ENCODE measurements at places on chromosomes 6 and 20. TPM values are rescaled to one million over a fixed set of nuclear protein-coding genes. Genes with fewer than 3 reads are reported as not detected.

GRCh38 chr20:54173653-54174456 is at the start of gene CYP24A1:
Gene CYP24A1 (minus strand): TSS chr20:54173986. CDS start chr20:54173579, 407 bp downstream.
- DNase-seq: peak; percentile 45

- no peak for DNase-seq
These were observed 7.5 kb upstream of the CCDC28A start for GRCh38 chr6:138765896-138766655.

DNA sequence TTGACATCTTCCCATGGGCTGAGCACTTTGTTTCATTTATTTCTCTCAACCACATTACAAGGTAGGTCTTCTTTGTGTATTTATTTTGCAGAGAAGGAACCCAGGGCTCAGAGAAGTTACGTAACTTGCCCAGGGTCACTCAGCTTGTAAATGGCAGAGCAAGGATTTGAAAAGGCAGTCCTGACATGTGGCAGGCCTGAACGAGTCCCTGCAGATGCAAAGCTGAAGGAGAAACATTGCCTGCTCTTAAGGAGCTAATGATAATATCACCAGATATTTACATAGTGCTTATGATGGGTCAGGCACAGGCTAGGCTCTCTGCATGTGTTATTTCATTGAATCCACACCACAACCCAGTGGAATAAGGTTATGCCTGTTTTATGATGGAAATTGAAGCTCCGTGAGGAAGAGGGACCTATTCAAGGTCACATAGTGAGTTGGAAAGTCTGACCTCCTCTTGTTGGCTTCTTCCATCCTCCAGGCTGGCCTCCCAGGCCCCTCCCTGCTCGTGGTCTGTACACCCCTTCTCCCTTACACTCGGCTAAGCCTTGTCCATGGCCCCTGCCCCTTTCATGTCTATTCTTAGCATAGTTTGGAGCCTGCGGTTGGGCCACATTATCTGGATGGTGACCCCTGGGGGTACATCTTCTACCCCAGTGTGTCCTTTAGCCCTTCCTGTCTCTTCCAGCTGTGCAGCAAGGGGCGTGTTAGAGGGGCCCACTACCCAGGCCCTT is 12.5 kb downstream of the MYH7B start:
- no peak for DNase-seq

DNA sequence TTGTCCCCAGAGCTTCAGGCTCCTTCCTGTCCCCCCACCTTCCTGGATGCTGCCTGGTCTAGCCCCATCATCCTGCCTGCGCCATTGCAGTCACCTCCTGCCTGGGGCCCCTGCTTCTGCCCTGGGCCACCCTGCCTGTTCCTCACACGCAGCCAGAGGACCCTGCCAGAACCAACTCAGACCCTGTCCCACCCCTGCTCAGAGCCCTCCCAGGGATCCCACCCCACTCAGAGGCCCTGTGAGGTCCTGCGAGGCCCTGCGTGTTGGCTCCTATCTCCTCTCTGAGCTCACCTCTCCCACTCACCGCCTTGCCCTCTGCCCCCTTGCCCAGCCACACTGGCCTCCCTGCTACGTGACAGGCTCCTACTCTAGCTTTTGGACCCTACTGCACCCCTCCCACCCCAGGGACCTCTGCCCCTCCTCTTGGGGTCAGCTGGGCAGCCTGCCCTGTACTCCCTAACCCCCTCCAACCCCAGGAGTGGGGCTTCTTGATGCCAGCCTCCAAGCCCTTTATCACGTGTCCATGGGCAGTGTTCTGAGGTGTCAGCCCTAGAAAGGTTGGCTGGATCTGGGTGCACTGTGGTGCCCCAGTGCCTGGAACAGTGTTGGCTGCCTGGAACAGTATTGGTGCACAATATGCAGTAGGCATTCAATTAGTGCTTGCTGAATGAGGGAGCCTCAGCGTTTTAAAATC is 68.3 kb downstream of the CEBPB start:
- DNase-seq: no peak

DNA sequence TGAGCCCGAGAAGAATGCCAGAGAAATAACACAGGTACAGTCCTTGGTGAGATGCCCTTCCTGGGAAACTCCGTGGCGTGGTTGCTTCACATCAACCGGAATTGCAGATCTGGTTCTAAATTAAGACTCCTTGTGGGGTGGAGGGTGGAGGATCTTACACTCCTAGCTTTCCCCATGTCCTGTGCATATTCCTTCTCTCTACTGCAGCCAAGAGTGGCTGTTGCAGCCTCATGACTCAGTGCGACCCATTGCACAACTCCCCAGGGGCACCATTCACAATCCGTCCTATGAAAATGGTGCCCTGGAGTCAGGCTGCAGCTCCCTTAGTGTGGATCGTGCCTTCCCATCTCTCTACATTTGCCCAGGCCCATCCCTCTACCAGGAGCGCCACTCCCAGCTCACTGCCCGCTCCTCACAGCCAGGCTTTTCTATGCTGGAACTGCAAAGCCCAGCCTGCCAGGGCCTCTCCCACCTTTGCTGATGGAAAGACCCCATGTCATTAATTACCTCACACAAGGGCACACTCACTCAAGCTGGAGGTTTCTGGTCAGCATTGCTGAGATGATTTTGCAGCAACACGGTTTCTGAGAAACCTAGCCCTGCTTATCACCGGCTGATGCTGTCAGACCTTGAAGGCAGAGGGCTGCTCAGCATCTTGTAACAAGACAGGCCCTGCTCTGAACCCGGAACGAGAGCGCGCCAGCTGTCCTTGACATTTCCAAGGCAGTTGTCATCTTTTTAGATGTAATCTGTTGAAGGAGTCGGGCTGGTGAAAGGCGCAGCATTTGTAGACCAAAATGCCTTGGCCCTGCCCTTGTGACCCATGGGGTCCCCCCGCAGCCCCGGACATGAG is 39.7 kb downstream of the SIRPA start:
- DNase-seq: no peak

GRCh38 chr6:25596928-25597818 is 54.8 kb upstream of the SCGN start:
- no peak for DNase-seq

Gene ACTL10
- total RNA-seq: 1.5 TPM

DNA sequence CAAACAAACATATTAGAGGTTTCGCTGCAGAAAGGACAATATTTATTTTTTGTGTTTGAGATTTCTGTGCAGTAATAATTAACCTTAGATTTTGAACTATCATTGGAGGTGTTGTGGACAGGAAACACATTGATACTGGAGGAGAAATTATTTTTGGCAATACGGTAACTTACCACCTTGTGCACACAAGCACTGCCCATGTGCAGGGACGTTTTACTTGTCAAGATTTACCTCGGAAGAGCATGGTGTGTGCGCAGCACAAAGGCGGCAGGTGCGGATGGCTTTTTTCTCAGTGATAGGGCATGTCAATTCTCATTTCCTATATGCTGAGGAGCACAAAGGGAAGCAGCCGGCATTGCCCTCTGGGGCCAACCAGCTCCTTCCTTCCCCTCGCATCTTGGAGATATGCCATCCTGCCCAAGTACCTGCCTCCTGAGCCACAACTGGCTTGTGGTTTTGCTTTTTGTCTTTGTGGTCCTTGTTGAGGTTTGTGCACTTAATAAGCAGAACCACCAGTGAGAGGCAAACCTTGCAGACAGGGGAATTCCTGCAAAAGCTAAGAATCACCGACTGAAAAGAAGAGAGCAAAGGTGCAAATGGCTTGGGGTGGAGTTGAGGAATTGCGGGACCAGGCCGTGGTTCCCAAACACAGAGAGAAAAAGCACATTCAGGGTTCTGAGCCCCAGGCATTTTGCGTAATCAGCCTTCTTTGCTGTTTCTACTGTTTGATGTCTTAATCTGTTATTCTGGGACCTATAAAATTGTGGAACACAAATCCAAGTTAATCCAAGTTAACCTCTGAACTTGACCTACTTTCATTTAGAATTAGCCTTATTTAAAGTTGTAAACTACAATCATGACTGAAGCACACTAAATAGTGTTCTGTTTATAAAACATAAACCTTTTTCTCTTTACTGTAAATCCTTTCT is 21.9 kb downstream of the SAMD5 start:
- DNase-seq: no peak

Gene CGA
- not detected for total RNA-seq

Gene NR2E1
- total RNA-seq: not detected

- DNase-seq: no peak
These were observed 144.8 kb upstream of the ENPP5 start for GRCh38 chr6:46315589-46315988.

- no peak for DNase-seq
These were observed 15.3 kb upstream of the TCF15 start for GRCh38 chr20:625360-625932.

- DNase-seq: no peak
These were observed 8.7 kb upstream of the AP5S1 start for GRCh38 chr20:3811467-3812258.

DNA sequence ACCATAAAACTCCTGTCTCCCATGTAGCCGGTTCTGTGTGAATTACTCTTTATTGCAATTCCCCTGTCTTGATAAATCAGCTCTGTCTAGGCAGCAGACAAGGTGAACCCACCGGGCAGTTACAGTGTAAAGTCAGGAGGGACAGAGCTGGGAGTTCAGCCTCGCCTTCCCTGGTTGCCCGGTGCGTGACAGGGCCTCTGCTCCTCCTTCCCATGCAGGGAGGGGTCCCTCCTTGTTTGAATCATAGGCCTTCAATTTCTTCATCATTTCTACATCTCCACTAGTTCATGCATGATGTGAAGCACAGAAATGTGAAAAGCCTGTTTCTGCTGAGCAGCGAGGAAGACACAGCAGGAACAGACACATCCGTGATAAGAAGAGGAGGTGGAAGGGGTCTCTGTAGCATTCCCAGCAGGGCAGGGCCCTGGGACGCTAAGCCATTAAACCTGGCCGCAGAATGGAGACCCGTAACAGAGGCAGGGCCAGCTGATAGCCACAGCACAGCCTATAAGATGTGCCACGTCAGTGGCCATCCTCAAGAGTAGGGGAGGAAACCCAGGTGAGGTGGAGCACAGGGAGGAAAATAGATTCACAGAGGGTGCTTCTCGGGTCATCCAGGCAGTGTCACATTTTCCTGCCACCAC is 106.7 kb upstream of the CST7 start:
- no peak for DNase-seq

DNA sequence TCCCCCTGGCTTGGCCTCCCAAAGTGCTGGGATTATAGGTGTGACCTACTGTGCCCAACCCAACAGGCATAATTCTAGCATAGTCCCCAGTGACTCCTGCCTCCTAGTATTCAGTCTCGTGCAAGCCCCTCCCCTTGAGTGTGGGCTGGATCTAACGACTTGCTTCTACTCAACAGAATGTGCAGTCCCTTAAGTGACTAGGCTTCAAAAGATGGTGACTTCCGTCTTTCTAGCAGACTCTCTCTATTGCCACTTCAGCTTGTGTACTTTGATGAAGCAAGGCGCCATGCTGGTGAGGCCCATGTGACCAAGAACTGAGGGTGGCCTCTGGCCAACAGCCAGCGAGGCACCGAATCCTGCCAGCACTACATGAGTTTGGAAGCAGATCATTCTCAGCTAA is 109.6 kb upstream of the TRAF3IP2 start:
- no peak for DNase-seq

DNA sequence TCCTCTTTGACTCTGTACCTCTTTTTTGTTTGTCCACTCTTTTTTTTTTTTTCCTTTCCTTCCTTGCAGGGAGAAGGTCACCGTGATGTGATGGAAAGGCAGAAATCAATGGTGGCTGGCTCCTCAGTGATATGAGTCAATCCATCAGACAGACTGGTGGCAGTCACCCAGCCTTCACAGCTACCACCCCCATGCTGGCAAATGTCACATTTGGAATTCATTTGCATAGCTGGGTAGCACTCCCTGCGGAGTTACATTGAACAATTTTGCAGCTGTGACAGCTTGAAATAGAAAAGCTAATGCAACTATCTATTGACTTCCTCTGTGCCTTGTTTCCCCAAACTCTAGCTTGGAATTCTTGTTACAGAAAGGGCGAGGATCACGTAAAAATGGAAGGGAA is 668.4 kb downstream of the C6orf118 start:
- no peak for DNase-seq

DNA sequence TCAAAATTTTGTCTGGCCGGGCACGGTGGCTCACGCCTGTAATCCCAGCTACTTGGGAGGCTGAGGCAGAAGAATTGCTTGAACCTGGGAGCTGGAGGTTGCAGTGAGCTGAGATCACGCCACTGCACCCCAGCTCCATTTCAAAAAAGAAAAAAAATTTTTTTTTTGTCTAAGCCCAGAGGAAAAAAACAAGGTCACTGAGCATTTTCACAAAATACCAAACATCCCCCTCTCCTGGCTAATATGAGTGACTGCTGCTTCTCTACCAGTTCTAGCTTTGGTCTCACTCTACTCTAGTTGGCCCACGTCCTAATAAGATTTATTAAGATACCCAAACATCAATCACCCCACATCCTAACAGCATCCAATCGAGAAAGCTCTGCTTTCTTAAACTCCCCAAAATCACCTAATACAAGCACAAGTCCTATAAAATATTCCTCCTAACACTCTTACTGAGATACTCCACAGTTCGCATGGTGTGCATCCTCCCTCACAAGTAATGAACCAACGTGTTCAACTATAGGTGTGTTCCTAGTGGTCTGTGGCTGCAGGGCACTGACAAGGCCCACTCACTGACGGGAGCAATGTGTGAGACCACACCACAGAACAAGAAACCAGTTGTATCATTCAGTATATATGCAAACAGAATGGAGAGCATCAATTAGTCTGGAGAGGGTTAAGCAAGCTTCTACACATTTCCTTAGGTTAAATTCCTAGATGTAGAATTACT is 64.2 kb downstream of the FKBP5 start:
- no peak for DNase-seq

Gene LRFN2
- total RNA-seq: 1.3 TPM

DNA sequence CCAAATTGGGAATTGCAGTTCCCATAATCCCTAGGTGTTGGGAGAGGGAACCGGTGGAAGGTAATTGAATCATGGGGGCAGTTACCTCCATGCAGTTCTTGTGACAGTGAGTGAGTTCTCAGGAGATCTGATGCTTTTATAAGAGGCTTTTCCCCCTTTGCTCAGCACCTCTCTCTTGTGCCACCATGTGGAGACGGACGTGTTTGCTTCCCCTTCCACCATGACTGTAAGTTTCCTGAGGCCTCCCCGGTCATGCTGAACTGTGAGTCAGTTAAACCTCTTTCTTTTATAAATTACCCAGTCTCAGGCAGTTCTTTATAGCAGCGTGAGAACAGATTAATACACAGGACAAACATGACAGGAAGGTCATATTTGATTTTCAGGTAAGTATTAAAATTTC is 25.3 kb upstream of the HECA start:
- peak; percentile 62 for DNase-seq

- no peak for DNase-seq
These were observed 201.6 kb downstream of the BTBD9 start for GRCh38 chr6:38438097-38438496.

Gene LY86
- 0.16 TPM for total RNA-seq

Gene ATP6V1G2
- total RNA-seq: 2.7 TPM

DNA sequence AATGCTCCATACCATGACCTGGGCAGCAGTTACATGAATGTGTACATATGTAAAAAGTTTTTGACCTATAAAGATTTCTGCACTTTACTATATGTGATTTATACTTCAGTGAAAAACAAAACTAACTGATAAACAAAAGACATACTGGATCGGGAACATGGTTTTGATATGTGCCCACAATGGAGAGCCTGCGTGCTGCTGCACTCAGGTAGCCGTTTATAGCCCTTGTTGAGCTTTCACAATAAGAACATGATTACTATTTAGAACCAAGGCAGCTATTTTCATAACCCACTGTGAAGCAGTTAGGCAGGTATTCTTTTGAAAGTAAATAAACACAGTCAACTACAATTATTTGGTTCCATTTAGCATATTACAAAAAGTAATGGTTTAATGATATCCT is 195.9 kb upstream of the RAB32 start:
- no peak for DNase-seq

All from WTC11 (cell line).